CD4-positive, alpha-beta T cell treated with Interleukin-6 at 100 ng/mL for 8 hours (primary cell): ENCODE measurements at places on chromosomes 12 and 14.

DNA sequence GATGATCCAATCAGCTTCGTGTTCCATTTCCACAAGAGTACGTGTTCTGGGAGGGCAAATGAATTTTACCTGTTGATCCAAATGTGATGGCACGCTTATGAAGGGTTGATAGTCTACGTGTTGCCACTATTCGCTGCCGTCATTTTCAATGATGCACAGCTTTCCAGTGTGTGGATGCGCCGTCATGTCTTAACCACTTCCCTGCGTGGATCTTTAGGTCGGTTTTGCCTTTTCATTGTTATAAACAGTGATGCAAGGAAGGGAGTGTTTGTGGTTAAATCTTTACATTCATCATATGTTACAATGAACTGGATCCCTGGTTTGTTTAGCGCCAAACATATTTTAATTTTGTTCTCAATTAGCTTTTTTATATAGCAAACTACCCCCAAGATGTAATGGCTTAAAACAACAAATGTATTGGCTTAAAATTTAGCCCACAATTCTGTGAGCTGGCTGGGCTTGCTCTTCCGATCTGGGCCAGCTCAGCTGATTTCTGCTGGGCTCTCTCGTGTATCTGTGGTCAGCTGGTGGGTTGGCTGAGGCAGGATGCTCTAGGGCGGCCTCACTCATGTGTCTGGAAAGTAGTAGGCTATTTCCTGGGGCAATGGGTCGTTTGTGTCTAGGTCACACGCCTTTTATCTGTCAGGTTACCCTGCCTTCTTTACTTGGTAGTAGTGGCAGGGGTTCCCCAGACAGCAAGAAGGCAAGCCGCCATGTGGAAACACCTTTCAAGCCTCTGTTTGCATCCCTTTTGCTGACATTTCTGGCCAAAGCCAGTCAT is 176.7 kb downstream of the CRADD start:
- DNase-seq = no peak

GRCh38 chr12:66035288-66035966 is 95.1 kb downstream of the LLPH start:
- no peak for DNase-seq

- DNase-seq = no peak
Measured at GRCh38 chr12:1115484-1116231, 124.6 kb downstream of the ERC1 start.

DNA sequence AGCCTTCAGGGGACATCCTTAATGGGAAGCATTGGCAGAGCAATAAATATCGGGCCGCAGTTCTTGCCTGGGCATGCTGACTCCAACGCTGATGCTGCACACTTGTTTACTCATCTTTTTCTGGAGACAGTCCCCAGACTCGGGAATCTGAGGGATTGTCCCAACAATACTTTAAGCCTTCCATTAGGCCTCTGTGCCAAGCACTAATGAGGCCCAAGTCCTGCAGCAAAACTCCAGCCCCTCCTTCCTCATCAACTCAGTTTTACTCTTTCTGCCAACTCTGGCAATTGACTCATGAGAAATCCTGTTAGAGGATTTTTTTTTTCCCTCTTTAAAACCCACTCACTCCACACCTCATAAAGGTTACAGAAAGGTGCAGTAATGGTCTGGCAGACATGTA is 233.4 kb upstream of the PELI2 start:
- DNase-seq = no peak

- no peak for DNase-seq
Measured at GRCh38 chr14:77046721-77047120, 18.2 kb upstream of the IRF2BPL start.

- peak; percentile 63 for DNase-seq
Measured at GRCh38 chr14:94001501-94002396, 4.6 kb downstream of the CCDC197 start.

DNA sequence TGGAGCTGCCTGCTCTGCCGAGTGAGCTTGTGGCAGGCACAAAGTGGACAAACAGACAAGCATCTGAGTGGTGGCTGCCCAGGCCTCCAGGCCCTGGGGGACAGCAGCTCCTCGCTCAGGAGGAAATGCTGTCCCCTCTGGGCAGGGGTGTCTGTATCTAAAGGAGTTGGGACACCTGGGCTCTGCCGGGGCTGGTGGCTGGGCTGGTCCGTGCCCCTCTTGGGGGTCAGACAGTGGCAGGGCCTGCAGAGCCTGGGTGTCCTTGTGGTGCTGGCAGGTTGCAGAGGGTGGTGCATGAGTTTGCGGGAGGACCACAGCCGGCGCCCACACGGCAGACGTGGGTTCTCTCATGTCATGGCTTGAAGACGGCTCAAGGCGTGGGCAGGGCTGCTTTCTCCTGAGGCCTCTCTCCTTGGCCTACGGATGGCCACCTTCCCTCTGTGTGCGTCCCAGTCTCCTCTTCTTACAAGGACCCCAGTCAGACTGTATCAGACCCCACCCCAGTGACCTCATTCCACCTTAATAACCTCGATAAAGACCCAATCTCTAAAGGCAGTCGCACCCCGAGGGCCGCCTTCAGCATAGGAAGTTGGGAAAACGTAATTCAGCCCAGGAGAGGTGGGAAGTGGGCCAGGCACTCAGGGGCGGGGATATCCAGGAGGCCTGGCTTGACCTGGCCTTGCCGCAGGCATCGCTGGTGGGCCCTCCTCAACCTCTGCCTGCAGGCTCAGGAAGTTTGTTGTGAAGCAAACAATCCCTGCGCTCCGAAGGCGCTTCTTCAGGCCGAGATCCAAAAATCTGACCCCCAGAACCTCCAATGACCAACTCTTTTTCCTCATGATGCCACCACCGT is 110.0 kb downstream of the KIF26A start:
- DNase-seq = no peak

DNA sequence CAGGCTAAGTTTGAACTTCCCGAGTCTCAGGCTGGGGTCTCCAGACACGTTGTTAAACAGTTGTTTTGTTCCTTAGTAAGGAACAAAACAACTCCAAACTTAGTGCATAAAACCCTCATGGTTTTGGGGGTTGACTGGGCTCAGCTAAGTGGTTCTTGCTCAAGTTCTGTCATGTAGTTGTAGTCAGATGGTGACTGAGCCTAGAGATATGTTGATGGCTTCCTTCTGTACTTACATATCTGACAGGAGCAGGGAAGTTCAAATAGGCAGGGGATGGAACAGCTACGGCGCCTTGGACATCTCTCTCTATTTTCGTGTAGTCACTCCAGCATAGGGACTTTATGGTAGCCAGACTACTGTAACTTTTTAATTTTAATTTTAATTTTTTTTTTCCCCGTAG is 45.7 kb downstream of the SPATS2 start:
- no peak for DNase-seq

GRCh38 chr14:104194716-104195115 is 56.3 kb downstream of the KIF26A start:
- no peak for DNase-seq

DNA sequence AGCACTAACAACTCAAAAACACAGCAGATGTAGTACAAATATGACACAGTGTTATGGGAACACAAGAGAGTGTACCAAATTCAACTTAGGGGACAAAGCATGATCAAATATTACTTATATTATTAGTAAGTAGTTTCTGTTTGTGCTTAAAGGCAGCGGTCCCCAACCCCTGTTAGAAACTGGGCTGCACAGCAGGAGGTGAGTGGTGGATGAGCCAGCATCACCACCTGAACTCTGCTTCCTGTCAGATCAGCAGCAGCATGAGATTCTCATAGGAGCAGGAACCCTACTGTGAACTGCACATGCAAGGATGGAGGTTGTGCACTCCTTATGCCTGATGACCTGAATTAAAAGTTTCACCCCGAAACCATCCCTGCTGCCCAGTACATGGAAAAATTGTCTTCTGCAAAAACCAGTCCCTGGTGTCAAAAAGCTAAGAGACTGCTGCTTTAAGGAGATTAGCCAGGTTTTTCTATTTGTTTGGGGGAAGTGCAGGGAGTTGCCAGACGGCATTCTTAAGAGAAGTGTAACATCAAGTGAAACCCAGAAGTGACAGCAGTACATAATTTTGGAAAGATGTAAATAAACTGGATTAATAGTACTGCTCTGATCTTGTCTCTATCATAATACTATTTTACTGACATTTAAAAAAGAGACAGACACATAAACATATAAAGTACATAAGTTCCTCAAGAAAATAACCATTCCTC is 26.7 kb downstream of the GTF2A1 start:
- peak; percentile 3 for DNase-seq

DNA sequence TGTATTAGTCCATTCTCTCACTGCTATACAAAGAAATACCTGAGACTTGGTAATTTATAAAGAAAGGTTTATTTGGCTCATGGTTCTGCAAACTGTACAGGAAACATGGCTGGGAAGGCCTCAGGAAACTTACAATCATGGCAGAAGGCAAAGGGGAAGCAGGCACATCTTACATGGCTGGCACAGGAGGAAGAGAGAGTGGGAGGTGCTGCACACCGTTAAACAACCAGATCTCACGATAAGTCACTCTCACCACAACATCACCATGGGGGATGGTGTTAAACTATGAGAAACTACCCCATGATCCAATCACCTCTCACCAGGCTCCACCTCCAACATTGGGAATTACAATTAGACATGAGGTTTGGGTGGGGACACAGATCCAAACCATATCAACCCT is 191.8 kb upstream of the PLXNC1 start:
- DNase-seq = no peak

- peak; percentile 68 for DNase-seq
Measured at GRCh38 chr12:12327802-12328201, 22.2 kb downstream of the MANSC1 start.

DNA sequence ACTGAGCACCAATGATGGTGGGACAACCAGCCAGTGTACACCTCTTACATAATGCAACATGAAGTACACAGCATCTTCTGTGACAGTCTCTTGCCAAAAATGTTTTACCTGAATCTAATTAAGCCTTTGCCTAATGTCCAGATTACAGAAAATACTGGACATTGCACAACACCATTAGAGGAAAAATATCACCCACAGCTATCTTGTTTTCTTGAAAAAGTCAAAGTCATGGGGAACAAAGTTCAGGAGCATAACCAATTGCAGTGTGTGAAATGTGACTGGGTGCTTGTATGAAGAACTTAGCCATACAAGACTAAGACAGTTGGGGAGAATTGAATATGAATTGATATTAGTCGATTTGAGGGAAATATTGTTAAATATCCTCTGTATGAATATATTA is 12.1 kb upstream of the ANO6 start:
- no peak for DNase-seq

DNA sequence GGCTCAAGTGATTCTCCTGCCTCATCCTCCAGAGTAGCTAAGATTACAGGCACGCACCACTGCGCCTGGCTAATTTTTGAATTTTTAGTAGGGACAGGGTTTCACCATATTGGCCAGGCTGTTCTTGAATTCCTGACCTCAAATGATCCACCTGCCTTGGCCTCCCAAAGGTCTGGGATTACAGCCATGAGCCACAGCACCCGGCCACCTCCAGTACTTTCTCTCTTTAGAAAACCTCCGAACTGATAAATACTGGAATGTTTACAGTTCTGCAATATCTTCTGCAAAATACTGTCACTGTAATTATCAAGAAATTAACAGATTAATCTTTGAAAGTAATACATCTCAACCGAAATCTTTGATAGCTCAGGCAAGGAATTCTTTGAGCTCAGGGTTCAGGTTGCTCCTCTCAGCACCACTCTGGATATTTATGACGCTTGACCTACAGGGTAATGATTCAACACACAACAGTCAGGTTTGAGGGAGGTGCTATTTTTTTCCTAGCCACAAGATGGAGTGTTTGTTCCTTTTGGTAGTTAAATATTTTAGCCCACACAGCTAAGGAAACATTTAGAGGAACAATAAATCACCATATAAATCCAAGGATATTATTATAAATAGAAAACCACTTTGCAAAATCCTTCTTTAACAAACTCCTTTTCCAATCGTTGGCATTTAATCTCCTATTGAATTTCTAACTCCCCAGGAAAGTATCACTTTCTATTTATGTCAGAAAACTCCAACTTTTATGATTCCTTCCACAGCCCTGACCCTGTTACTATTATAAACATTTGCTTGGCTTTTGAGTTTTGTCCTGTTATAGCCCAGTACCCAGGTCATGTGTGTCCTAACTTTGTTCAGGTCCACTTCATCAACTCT is 48.6 kb upstream of the GTF2A1 start:
- DNase-seq = peak; percentile 40

DNA sequence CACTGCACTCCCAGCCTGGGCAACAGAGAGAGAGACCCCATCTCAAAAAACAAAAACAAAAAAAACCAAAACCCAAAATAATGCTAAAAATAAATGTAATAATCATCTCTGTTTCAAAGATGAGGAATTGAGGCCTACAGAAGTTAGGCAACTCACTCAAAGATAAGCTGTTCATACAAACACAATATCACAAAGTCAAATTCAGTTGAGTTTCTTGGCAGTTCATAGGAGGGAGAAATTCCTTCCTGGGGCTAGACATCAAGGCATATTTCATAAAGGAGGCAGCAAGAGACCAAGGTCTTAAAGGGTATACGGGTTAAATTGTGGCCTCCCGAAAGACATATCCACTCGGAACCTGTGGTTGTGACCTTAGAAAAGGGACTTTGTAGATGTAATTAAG is 8.7 kb upstream of the TBPL2 start:
- no peak for DNase-seq

DNA sequence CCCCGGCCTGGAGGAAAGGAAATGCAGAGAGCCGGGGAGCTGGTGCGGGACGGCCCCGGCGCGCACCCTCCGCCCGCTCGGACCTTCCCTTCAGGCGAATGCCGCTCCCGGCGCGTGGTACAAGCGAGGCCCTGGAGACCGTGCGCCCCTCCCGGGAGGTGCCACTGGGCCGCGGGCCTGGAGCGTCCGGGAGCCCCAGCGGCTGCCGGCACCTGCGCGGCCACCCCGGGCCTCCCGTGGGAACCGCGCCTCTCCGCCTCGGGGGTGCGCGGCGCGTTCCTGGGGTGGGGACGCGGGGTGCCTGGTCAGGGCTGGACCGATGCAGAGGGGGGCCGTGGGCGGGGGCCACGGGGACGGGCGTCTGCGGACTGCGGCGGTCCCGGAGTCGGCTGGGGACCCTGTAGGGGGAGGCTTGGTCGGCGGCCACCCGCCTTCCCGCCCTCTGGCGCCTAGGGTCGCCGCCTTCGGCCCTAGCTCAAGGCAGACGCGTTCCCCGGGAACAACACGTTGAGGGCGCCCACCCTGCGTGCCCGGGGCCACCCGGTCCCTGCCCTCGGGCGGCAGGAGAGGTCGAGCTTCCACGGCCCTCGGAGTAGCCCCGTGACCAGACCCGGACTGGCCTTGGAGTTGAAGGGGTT is 599 bp downstream of the PAPLN start:
- no peak for DNase-seq

GRCh38 chr14:80982711-80983110 is 27.3 kb downstream of the TSHR start:
- no peak for DNase-seq

- DNase-seq = no peak
Measured at GRCh38 chr12:76264611-76265012, 83.6 kb downstream of the BBS10 start.

DNA sequence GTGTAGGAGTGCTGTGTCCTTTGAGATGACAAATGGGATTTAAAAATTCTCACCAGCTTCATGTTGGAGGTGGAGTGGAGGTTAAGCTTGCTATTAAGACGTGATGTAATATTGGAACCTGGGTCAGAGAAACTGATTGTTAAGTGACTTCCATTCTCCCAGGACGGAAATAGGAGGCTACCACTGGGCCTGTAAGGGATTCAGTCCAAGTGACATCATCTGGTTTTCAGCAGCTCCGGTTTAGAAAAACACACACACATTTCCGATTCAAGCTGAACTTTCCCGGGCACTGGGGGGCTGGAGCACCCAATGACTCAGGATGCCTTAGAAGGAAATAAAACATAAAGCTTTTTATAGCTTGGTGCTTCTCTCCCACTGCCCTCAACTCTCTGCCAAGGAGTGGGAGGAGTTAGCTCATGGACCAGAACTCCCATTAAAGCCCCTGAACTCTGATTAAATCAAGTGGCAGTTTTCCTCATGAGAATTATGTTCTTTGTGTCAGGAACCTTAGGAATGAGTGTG is 12.4 kb downstream of the CALM1 start:
- DNase-seq = no peak
